ENCODE measurements at places on chromosomes 3 and 15. TPM values are rescaled to one million over a fixed set of nuclear protein-coding genes. Genes with fewer than 3 reads are reported as not detected.

DNA sequence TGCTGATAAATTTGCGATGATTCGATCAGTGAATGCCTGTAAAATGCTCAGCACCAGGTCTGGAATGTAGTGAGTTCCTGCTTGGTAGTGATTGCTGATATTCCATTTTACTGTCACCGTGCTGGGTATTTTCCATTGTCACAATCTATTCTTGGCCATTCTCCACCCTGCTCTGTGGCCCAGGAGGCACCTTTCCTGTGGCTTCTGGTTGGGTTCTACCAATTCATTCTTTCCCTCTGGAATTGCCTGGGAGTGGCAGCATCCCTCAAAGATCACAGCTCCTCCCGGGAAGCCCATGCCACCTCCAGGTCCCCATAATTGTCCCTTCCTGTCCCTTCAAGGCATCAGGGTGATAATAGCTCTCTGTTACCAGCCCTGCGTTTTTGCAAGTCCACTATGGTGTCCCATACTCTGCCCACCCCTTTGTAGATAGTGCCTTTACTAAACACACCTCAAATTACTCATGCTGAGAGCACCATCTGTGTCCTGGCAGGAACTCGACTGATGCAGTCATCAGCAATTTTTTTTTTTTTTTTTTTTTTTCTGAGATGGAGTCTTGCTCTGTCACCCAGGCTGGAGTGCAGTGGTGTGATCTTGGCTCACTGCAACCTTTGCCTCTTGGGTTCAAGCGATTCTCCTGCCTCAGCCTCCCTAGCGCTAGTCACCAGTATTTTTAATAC, 177.8 kb upstream of the PROK2 start:
- DNase-seq, result no peak

- no peak for DNase-seq
Observed at GRCh38 chr3:170270282-170270881, 48.2 kb downstream of the PRKCI start.

DNA sequence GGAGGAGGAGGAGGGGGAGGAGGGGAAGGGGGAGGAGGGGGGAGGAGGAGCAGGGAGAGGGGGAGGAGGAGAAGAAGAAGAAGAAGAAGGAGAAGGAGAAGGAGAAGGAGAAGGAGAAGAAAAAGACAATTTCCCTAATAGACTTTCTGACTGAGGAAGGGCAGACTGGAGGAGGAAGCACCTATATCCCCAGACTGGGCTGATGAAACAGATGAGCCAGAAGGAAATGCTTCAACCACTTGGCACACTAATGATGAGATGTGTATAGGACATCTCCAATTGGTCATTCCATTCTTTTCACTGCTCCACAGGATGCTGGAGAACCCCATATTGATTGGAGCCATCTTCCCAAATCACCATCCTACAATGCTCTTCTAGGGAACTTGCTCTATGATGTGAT, 69.9 kb downstream of the LYZL4 start:
- DNase-seq, result no peak

DNA sequence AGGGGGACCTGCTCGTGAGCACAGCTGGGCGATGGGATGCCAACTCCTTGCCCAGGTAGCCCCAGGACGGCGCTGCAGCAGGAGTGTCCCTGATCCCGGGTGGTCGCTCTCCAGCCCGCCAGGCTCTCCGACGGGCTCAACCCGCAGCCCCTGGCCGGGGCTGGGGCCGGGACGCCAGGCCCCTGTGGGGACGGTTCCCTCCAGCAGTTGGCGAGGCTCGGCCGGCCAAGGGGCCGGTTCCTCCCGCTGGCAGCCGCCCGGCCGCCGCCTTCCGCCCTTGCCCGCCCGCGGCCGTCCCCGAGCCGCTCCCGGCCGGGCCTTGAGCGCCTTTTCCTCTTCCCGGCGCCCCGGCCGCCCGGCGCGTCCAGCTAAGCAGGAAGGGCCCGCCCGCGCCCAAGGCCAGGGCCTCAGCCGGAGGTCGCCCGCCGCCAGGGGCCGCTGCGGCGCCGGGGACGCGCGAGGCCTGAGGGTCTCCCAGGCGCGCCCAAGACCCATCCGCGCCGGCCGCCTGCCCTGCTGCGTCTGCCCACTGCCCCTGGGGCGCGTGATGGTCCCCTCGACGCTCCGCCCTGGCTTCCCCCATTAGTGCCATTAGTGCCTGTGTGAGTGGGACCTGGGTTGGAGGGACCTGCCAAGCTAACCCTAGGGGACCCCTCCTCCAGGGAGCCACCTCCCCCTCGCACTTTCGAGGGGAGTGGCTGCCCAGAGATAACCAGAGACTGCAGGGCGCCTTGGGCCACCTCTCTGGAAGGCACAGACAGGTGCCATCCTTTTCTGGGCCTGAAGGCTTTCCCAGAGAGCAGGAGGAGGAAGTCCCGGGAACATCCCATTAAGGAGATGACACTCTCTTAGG, 106.4 kb downstream of the FBLN2 start:
- no peak for DNase-seq

Gene FANCD2OS
- not detected for total RNA-seq

Gene CHRNB4
- not detected for total RNA-seq
